ENCODE measurements at places on chromosomes 6 and 20.

GRCh38 chr6:87558446-87558845 is 31.3 kb downstream of the RARS2 start:
- DNase-seq, result no peak

GRCh38 chr6:33426590-33427511 is 7.0 kb downstream of the SYNGAP1 start:
- DNase-seq, result no peak

DNA sequence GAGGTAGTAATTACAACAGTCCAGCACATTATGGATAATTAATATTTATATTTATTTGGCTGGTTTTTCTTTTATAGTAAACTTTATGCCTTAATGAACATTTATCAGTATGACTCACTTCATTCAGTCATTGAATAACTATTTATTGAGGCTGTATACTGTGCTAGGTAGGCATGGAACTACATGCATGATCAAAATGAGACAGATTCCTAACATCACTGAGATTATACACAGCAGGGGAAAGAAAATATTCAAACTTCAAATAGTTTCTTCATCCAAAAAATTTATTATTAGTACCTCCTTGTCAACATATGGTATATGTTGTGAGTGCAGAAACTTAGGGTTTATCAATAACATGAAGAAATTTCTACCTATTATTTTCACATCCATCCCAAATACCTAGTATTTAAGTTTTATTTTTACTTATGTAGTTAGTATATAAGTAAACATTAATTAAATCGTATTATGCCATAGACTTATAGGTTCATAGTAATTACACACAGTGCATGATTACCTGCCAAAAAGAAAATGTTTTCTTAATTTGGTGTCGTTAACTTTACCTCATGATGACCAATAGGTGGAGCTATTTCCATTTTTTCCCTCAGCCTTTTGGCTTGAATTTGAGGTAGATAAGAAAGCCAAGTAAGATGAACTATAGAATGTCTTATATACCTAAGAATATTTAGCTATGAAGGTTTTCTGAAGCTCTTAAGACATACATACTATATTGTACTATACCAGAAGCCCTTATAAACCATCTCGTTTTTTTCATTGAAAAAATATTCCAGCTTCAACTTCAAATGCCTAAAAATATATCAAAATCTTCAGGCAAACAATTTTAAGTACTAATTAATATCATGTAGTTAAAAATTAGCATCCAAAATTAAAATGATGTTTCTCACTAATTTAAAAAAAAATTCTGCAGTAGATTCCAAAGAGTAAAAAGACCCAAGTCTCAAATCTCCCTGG is 12.5 kb upstream of the TMEM30A start:
- DNase-seq, result peak; percentile 55

DNA sequence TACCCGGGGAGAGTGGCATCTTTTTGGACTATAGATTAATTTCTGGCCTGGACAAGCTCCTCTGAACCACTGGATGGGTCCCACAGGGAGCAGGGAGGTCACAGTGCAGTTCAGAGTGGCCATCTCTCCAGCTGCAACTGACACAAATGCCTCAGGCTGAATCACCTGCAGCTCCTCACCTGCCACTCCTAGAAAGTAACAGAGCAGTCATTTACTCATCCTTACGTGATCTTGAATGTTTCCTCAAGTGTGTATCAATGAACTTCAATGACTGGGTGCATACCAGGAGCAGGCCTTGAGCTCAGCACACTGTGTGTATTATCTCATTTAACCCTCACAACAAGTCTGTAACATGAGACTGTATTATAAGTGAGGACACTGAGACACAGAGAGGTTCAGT is 40.0 kb upstream of the SIRPG start:
- no peak for DNase-seq
